ENCODE measurements at places on chromosomes 5 and 9.

- DNase-seq = no peak
Measured at GRCh38 chr5:98588215-98588614, 185.2 kb upstream of the RGMB start.

DNA sequence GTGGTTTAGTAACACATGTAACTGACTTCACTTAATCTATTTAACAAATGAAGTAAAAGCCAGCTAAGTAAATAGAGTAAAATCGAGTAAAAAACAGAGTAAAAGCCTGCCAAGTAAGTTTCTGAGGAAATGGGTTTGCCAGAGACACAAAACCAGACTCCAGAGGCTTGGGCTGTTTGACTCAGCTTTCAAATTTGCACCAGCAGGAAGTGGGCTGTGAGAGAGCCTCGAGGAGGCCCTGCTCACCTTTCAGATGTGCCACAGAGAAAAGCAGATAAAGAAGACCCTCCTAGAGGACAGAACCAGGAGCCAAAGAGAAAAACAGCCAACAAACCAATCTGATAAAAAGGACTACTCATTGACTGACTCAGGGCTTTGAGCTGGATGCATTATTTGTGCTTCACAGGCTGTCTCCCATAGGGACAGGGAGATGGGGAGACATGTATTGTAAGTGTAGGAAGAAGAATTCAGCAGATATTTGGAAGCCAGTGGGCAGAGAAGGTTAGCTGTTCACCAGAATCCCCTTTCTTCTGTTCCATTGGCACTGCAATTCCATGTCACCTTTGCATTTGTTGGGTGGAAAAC, 14.4 kb upstream of the AMACR start:
- no peak for DNase-seq

GRCh38 chr9:92764381-92764987, at the start of gene BICD2:
Gene BICD2 (minus strand): TSS chr9:92764833. CDS start chr9:92764744, 89 bp downstream.
- DNase-seq = no peak

GRCh38 chr9:72980600-72981265, 27.9 kb upstream of the ALDH1A1 start:
- DNase-seq = no peak

DNA sequence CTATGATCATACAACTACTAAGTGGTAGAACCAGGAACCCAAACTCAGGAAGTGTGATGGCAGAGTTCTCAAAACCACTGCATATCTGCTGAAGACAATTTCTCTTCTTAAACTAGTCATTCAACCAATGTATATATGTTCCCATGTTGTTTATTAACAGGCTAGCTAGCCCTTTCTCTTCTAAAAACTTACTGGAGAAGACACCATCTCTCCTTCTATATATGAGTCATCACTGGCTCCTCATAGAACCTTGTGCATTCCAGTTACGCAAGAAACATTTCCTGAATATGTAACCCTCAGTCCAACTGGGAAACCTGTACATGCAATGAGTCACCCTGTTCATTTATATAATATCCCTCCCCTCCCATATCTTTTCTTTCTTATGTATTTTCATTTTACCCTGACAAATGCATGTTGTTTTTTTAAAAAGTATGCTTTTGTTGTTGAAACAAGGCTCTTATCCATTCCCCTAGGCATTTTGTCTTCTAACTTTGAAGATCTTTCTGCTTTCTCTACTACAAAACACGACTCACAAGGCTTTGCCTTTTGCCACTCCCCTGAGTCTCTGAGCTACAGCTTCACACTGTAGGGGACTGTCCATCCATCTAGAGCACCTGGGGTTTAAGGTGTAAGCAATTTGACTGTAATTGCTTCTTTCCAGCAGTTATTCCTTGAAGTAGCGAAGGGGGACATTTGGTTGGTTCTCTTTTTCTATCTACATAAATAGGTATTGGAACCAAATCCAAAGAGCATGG, 119.5 kb downstream of the ANXA1 start:
- DNase-seq = no peak

GRCh38 chr9:93589688-93590087, 13.3 kb downstream of the PHF2 start:
- no peak for DNase-seq

- no peak for DNase-seq
Measured at GRCh38 chr9:120421977-120422376, 158.0 kb downstream of the CDK5RAP2 start.

DNA sequence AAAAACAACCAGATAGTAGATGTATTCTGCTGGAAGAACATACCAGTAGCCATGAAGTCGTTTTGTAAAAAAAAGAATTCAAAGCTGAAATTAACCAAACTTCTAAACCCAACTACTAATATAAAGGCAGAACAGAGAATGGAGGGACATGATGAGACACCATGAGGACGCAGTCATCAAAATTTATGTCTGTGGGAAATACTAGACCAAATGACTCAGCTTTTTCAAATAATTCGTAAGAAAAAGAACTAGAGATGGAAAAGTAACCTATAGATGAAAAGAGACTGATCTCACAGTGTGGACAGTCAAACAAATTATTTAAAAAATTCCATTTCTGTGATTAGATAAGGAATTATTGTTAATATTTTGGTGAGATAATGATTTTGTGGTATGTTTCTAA, 10.3 kb downstream of the TTC23L start:
- no peak for DNase-seq

All from DMS79 (cell line).